ENCODE measurements at places on chromosomes 7 and 10.

GRCh38 chr10:14758994-14759664, 15.6 kb downstream of the FAM107B start:
- no peak for DNase-seq

GRCh38 chr7:41224063-41224763, 478.7 kb downstream of the INHBA start:
- DNase-seq = no peak

DNA sequence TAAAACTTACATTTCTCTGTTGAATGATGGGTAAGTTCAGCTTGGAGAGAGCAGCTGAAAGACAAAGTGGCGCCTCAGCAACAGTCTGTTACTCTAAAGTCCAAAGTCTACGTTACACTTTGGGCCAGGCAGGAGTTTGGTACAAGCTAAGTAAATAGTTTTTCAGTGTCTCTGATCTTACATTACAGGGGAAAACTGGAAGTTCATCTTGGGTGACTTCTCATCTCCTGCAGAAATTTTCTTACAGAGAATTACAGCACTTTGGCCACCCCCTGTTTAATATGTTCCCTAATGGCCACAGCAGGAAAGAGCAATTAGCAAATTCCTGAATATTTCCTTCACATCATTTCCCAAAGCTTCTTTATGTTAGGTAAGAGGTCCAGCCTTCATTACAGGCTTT, 67.1 kb downstream of the ABCC2 start:
- no peak for DNase-seq

GRCh38 chr10:53025172-53025711, 252.7 kb upstream of the MBL2 start:
- no peak for DNase-seq

- DNase-seq = no peak
Measured at GRCh38 chr10:1654247-1654646, 83.1 kb downstream of the ADARB2 start.

- DNase-seq = no peak
Measured at GRCh38 chr7:142053988-142054387, 57.5 kb upstream of the MGAM2 start.

GRCh38 chr10:87935290-87936141, 72.1 kb downstream of the PTEN start:
- no peak for DNase-seq

DNA sequence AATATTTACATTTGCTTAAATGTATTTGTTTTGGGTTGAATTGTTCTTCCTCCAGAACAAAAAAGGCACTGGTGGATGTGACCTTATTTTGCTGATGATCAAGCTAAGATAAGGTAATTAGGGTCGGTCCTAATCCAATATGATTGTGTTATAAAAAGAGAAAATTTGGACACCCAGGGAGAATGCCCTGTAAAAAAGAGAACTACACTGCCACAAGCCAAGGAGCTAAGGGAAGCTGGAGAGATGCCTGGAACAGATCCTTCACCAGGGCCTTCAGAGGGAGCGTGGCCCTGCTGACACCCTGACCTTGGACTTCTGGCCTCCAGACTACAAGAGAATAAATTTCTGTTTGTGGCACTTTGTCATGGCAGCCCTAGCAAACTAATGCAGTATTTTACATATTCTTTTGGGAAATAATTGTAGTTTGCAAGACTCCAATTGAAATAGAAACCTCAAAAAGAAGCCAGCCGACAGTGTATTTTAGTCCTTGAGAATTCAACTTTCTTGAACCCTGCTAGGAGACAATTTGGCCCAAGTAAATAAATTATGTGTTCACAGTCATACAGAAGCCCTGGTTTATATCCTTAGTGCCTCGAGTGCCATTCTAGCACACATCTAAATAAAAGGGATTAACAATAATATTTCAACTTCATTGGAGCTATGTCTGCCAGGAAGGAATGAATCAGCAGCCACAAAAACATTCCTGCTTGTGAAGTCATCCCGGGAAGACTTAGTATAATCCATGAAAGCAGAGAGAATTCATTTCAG, 164.6 kb downstream of the PKD1L1 start:
- DNase-seq = peak; percentile 37

DNA sequence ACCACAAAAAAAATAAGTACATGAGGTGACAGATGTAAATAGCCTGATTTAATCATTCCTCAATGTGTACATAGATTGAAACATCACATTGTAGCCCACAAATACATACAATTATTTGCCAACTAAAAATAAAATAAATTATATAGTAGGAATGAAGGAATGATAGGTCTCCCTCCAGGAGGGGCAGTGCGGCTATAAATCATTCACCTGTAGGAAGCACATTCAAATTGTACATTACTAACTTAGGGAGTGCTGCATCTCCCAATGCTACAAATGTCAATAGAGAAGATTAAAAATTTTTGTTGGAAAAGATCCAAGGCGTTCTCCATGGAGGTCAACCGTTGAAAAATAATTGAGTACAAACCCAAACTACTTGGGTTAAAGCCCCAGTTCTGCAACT, 4.2 kb downstream of the KBTBD2 start:
- DNase-seq = no peak

GRCh38 chr7:20539201-20539600, 76.3 kb upstream of the ABCB5 start:
- no peak for DNase-seq

- DNase-seq = no peak
Measured at GRCh38 chr10:122478971-122479370, 17.6 kb downstream of the HTRA1 start.

DNA sequence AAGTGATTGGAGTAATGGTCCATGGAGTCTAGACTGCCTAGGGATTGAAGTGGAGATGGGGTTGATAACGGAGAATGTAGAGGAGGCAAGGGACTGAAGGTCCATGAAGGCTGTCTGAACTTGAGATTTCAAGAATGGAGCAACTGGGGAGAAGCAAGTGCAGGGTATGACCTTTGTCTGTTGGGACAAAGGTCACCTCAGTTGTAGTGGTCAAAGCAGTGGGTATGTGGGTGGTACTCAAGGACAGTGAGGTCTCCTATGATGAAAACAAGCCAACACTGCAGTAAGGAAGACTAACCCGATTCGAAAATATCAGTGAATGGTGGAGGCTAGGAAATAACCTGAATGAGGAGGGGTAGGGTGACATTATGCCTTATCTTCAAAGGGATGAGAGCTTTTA, 5.4 kb upstream of the DDX21 start:
- no peak for DNase-seq

- DNase-seq = no peak
Measured at GRCh38 chr7:111045449-111045848, 45.5 kb upstream of the LRRN3 start.

GRCh38 chr7:84076219-84076618, 118.4 kb downstream of the SEMA3A start:
- DNase-seq = no peak

DNA sequence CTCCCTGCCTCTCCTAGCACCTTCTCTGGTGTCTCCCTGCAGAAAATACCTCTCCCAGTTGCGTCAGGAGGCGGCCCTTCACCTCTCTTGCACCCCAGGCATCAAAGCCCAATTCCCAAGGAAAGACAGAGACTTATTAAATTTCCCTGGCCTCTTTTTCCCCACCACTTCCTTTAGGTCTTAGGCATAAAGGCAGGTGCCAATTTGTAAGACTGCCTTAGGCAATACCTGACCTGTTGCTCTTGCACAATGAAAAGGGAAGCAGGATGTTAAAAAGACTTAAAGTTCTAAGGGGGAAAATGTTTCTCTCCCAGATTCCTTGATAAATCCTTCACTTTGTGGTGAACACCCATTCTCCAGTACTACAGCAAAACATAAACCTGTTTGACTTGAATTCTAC, 186.7 kb downstream of the SLC25A13 start:
- DNase-seq = no peak

- peak; percentile 93 for DNase-seq
Measured at GRCh38 chr7:122886357-122887081, at the start of gene CADPS2. CADPS2 (minus strand) TSS chr7:122886460; CDS start chr7:122886337, 123 bp downstream.

DNA sequence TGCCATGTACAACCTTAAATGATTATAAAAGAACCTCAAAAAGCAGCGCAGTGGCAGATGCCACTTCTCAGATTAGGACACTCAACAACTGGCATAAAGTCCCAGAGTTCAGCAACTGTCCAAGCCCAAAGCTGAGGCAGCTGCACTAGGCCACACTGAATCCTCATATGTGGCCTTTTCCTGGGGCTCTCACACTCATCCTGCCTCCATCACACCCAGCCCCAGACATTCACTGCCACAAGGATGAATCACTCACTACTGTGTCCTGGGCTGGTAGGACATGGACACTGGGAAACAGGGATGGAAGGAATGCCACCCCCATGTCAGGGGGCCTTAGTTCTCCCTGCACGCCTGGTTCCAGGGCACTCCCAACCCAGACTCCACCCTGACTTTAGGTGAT, 547.7 kb downstream of the TNS3 start:
- no peak for DNase-seq

GRCh38 chr7:64528770-64529169, 34.1 kb downstream of the ZNF680 start:
- DNase-seq = no peak

DNA sequence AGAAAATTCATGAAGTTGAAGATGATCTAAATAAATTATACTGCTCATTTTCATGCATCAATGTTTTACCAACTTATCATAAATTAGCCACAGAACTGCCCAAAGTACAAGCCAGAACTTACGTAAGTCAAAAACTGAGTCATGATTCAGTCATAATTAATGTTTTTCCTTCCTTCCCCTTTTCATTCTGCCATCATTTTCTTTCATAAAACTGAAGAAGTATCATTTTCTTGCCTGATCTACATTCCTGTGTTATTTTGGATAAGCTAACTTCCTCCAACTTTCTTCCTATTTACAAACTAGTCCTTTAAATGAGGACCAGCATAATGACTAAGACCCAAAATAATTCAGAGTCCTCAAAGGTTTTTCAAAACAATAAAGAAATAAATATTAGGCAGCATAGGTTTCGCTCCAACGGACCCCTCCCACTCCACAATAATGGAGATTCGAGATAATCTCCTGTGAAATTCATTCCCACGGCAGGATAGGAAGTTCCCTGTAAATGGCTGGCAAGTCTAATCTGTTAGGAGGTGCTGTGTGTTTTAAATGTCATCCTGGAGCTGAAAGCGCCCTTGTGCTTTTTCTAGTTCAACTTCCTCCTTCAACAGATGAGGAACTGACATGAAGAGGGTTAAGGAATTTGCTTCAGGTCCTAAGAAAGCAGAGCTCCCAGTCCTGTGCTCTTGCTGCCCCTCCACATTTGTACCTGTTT, 218.9 kb downstream of the DOCK4 start:
- DNase-seq = no peak

GRCh38 chr10:21732067-21732772, 198.2 kb downstream of the MLLT10 start:
- DNase-seq = peak; percentile 79

DNA sequence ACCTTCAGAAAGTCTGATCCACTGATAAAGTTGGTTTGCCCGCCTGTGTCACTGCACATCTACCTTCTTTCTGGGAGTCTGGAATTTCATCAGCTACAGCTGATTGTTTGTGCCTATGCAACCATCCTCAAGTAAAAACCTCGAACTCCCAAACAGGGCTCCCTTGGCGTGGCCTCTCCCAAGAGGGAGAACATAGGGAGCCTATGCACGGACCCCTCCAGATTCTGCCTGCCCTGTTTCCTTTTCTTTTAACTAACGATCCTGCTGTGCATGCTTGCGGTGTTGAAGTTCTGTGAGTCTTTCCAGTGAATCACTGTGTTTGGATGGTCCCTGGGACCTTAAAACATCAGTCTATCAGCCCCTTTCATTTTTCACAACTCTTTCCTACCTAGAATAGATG, 226.9 kb upstream of the SEMA3D start:
- DNase-seq = no peak

- DNase-seq = peak; percentile 56
Measured at GRCh38 chr10:99775850-99776249, 6.6 kb upstream of the ABCC2 start.

DNA sequence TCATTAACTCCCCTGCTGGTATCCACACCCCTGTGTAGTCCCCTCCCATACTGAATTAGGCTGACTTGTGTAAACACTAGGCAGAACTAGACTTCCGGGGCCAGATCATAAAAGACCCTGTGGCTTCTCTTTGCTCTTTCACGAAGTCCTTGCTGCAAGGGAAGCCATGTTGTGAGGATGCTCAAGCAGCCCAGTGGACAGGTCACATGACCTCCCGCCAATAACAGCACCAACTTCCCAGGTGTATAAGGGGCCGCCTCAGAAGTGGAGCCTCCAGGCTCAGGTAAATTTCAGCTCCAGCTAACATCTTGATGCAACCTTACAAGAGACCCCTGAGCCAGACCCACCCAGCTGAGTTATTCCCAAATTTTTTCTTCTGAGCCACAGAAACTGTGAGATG, 11.3 kb upstream of the FOXK1 start:
- no peak for DNase-seq

DNA sequence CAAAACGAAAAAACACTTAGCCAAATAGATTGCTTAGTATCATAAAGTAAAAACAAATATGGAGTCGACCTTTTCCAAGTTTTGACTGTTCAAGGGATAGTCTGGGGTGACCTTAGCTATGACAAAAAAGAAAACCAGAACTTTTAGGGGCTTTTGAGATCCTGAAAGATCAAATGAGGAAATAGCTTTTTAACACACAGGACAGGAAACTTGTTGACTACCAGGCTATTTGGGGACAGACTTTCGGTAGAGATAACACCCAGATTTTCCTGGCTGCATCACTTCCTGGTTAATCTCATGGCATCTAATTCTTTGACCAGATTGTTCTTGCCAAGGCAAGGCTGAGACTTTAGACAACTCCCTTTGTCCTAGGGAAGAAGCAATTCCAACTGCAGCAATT, 34.5 kb upstream of the EGR2 start:
- DNase-seq = no peak

GRCh38 chr7:102046373-102047117, 229.1 kb downstream of the CUX1 start:
- no peak for DNase-seq

DNA sequence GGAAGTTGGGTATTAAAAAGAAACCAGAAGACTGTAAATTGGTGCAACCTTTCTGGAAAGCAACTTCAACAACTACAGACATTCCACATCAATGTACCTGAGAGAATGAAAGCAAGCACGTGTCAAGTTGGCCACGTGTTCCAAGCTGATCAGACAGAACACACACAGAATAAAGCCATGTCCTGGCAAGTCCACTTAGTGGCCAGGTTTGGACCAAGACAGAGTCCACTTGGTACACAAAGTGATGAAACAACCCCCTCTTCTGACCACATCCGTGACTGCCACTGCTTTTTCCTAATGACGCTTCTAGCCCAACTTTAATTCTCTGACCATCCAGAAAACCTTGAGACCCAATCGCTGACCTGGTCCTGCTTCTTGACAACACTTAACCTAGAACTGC, 109.4 kb downstream of the ABLIM1 start:
- DNase-seq = peak; percentile 51
